DMS79 treated with DMSO at 0.1 percent for 48 hours (cell line): ENCODE measurements at places on chromosomes 3 and 15.

DNA sequence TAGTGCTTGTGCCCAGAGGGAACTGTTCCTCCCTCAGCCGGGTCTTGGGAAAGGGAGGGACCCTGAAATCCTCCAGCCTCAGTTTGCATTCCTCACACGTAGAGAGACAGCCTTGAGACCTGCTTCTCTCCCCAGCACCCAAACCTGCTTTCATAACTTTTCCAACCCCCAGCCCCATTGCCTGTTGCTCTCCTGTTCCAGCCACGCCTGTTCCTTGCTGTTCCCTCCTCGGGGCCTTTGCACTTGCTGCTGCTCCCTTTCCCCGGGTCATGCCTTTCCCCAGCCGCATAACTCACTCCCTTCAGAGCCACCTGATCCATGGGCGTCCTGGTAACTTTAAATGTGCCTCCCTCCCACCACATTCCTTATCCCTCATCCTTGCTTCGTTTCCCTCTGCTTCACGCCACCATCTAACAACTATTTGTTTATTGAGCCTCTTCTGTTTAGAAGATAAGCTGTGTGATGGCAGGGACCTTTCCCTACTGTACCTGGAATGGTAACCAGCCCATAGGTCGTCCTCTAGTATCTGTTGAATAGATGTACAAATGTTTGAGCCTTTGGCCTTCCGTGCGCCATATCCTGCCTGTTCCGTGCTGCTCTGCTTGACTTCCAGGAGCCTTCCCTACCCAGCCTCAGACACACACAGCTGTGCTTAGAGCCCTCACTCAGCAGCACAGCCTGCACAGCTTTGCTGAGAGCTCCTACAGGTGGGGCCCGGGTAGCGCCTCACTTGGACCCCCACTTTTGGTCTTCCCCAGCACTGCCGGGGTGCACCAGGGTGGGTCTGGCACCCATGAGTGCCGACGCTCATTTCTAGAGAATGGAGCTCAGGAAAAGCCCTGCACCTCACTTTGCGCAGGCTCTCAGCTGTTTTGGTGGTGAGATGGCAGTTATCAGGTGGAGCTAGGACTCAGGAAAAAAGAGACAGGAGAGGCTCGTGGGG is 60.2 kb downstream of the SCN5A start:
- DNase-seq = no peak

GRCh38 chr15:60370105-60370868 is 27.5 kb downstream of the ANXA2 start:
- no peak for DNase-seq

GRCh38 chr15:57485869-57486268 is 105.8 kb upstream of the MYZAP start:
- DNase-seq = no peak

GRCh38 chr3:106823701-106824100 is 553.5 kb upstream of the CCDC54 start:
- DNase-seq = no peak

DNA sequence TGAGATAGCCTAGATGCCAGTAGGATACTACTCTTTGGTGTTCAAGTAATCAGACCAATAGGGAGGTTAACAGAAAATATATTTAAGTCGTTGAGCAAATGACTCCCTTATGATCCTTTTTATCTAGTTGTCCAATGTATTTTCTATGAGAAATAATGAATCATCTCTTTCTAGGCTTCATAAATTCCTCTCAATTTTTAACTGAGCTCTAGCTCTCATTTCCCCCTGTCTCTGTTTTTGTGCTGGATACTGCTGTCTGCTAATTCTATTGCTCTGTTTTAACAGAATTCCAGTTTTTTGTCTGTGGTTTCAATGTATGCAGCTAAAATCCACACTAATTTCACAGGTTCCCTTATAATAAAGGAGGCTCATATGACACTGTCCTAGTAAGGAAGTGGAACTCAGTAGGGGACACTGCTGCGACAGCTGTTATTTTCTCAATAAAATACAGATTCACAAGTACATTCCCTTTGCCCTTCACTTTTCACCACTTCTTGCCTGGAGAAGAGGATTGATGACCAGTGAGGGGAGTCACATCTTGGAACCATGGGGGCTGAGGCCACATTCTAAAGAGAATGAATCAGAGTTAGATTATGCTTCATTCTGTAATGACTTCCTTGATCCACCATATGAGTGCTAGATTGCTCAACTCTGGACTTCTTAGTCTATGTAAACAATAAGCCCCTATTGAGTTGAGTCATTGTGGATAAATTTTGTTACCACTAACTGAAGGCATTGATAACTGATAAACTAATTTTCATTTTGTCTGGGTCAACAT is 558.7 kb upstream of the KCNMB2 start:
- no peak for DNase-seq

GRCh38 chr3:9809615-9810432 is at the start of gene TTLL3:
TSS of gene TTLL3 (plus strand) at chr3:9810262. CDS start at chr3:9810662, 400 bp downstream.
- peak; percentile 45 for DNase-seq
